Effector memory CD8-positive, alpha-beta T cell (primary cell): ENCODE measurements at places on chromosomes 5 and 9.
A peak's percentile ranks its signal among the peaks of the same experiment; 100 is the strongest.

DNA sequence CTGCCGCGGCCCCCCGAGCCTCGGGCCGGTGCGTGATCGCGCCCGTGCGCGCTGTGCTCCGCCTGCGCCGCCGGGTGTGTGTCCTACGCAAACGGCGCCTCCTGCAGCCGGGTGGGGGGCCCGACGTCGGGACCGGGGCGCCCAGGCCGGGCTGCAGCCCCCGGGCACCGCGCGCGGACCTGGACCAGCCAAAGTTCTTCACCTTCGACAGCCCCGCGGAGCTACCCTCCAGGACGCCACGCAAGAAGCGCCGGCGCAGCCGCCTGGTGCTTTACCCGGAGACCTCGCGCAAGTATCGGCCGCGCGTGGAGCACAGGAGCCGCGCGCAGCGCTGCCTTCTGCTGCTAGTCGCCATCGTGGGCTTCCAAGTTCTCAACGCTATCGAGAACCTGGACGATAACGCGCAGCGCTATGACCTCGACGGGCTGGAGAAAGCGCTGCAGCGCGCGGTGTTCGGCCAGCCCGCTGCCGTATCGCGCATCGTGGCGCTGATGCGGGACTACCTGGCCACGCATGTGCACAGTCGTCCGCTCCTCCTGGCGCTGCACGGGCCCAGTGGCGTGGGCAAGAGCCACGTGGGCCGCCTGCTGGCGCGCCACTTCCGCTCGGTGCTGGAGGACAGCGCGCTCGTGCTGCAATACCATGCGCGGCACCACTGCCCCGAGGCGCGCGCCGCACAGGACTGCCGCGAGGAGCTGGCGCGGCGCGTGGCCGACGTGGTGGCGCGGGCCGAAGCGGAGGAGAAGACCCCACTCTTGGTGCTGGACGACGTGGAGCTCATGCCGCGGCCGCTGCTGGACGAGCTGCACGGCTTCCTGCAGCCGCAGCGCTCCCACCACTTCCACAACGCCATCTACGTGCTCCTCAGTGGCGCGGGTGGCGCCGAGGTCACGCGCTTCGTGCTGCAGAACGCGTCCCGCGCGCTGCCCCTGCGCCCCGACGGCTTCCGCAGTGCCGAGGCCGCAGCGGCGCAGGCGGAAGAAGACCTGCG lies 1.5 kb downstream of the TOR4A start:
- DNase-seq, result no peak
- peaks cover 3% of the 10 kb centered on the region for H3K36me3 ChIP-seq
- H3K4me3 ChIP-seq, result no peak overlapping the region

GRCh38 chr5:80516826-80517225 lies 28.9 kb downstream of the FAM151B start:
- no peaks in the 10 kb centered on the region for H3K36me3 ChIP-seq
- H3K27me3 ChIP-seq, result peaks cover 9% of the 10 kb centered on the region
- no peaks in the 10 kb centered on the region for H3K4me1 ChIP-seq
- no peak overlapping the region for H3K27ac ChIP-seq
- DNase-seq, result no peak
- no peak overlapping the region for H3K4me3 ChIP-seq

DNA sequence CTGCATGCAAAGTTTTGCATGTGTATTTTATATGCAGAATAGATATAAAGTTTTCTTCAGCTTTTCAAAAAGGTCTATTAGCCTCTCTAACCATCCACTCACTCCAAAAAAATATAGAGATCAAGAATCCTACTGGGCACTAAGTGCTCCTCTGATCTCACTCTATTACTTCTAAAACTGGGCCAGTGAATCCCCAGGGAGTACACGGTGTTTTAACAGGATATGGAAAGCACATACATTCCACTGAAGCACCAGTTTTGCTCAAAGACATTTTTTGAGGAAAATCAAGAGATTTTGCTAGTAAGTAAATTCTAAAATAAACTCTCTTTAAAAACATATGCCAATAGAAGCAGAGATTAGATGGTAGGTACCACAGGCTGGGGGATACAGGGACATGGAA lies 95.2 kb downstream of the DEPDC1B start:
- H3K4me1 ChIP-seq, result no peaks in the 10 kb centered on the region
- DNase-seq, result no peak
- no peaks in the 10 kb centered on the region for H3K27me3 ChIP-seq
- H3K27ac ChIP-seq, result no peak overlapping the region
- no peaks in the 10 kb centered on the region for H3K36me3 ChIP-seq

DNA sequence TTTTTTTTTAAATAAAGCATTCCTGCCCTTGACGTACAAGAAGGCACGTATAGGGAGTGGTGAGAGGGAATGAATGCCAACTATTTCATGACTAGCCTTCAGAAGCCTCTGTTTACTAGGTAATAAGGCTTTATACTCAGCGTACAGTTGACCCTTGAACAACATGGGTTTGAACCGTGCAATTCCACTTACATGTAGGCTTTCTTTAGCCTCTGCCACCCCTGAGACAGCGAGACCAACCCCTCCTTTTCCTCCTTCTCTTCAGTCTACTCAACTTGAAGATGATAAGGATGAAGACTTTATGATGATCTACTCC lies 22.5 kb downstream of the CDC42SE2 start:
- H3K4me3 ChIP-seq, result no peak overlapping the region
- no peaks in the 10 kb centered on the region for H3K27me3 ChIP-seq
- peaks cover 76% of the 10 kb centered on the region for H3K36me3 ChIP-seq
- no peak overlapping the region for H3K27ac ChIP-seq
- DNase-seq, result no peak

- peaks cover 10% of the 10 kb centered on the region for H3K27me3 ChIP-seq
- no peak for DNase-seq
- H3K4me3 ChIP-seq, result no peak overlapping the region
- no peak overlapping the region for H3K27ac ChIP-seq
- no peaks in the 10 kb centered on the region for H3K4me1 ChIP-seq
- no peaks in the 10 kb centered on the region for H3K36me3 ChIP-seq
These were observed 49.1 kb downstream of the CAVIN4 start for GRCh38 chr9:100626949-100627348.

DNA sequence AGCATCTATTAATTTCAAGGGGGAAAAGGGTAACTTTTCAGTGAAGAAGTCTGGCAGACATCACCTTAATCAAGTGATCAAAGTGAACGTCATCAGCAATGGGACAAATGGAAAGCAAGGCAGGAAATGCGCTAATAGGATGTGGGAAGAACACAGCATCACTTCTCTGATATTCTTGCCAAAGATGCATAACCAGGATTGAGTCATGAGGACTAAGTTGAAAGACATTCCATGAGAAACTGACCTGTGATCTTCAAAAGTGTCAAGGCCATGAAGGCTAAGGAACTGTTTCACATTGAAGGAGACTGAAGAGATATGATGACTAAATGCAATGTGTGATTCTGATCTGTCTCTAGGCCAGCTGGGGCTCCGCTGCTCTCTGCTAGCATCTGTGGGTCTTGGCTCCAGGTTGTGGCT lies 92.9 kb downstream of the NDFIP1 start:
- no peak overlapping the region for H3K4me3 ChIP-seq
- H3K27ac ChIP-seq, result no peak overlapping the region
- no peak for DNase-seq
- H3K27me3 ChIP-seq, result no peaks in the 10 kb centered on the region
- no peaks in the 10 kb centered on the region for H3K4me1 ChIP-seq

GRCh38 chr5:157952374-157952685 lies 93.4 kb upstream of the CLINT1 start:
- H3K4me3 ChIP-seq, result no peak overlapping the region
- H3K4me1 ChIP-seq, result peaks cover 4% of the 10 kb centered on the region
- DNase-seq, result no peak
- H3K27me3 ChIP-seq, result peaks cover 43% of the 10 kb centered on the region
- no peaks in the 10 kb centered on the region for H3K36me3 ChIP-seq

- H3K4me1 ChIP-seq, result peaks cover 11% of the 10 kb centered on the region
- no peak for DNase-seq
- no peak within 1 kb of the TSS for H3K4me3 ChIP-seq
These were observed at the start of gene CMYA5 for GRCh38 chr5:79689541-79690466. TSS of gene CMYA5 (plus strand) at chr5:79689836. CDS start at chr5:79689908, 72 bp downstream.

- H3K27ac ChIP-seq, result no peak overlapping the region
- H3K4me1 ChIP-seq, result peaks cover 27% of the 10 kb centered on the region
- H3K27me3 ChIP-seq, result peaks cover 18% of the 10 kb centered on the region
- no peaks in the 10 kb centered on the region for H3K36me3 ChIP-seq
- DNase-seq, result no peak
These were observed 111.3 kb upstream of the ALDH1B1 start for GRCh38 chr9:38281196-38281595.

DNA sequence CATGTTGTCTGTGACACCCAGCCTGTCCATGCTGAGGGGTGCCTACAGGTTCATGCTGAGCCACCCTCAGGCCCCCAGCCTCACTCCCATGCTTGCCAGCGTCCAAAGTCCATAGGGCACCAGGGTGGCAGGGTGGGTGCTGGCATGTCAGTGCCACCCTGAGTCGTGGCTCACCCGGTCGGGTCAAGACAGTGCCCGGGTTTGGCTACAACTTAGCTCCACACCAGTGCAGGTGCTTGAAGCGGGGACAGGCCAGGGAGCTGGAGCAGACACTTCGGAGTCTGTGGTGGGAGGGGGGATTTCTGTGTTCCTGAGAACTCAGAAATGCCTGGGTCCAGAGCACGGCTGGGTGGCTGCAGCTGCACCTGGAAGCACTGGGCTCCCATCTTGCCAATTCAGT lies 579.2 kb upstream of the FAM174A start:
- no peak overlapping the region for H3K27ac ChIP-seq
- no peaks in the 10 kb centered on the region for H3K4me1 ChIP-seq
- no peak overlapping the region for H3K4me3 ChIP-seq
- no peaks in the 10 kb centered on the region for H3K36me3 ChIP-seq
- H3K27me3 ChIP-seq, result no peaks in the 10 kb centered on the region

DNA sequence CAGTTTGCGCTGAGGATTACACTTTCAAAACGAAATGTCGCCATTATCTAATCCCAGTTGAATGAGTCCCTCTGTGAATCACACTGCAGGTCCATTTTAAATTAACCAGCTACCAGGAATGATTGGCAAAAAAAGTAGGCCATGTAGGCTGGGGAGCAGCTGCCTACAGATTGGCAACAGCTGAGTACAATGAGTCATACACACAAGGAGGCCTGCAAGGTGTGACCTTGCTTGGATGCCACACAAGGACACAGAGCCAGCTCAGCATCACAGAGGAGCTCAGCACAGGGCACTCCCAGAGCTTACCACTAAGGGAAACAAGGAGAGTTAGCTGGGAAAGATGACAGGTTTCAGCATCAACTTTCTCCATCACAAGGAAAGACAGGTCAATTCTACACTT lies 12.9 kb downstream of the HAVCR1 start:
- peaks cover 9% of the 10 kb centered on the region for H3K4me1 ChIP-seq
- no peak overlapping the region for H3K27ac ChIP-seq
- no peaks in the 10 kb centered on the region for H3K27me3 ChIP-seq

GRCh38 chr5:76074487-76075065 lies 8.6 kb upstream of the SV2C start:
- DNase-seq, result peak; percentile 29
- no peak overlapping the region for H3K4me3 ChIP-seq
- peaks cover 81% of the 10 kb centered on the region for H3K27me3 ChIP-seq
- H3K4me1 ChIP-seq, result no peaks in the 10 kb centered on the region
- no peak overlapping the region for H3K27ac ChIP-seq

DNA sequence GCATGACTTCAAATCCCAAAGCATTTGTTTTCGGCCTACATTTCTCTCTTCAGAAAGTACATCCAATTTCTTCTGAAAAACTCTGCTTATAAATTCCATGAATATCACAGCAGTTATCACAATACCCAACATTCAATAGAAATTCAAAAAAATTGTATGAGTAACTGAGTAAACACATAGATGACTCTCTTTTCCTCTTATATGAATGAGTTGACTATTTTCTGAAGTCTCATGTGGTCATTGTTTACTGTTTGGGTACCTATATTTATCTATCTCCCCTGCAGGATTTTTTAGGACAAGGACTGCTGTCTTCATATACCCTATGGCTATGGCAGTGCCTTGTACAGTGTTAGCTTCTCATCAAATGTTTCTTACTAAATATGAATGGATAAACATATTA lies 157.1 kb downstream of the HTR1A start:
- H3K4me3 ChIP-seq, result no peak overlapping the region
- no peak for DNase-seq
- H3K36me3 ChIP-seq, result no peaks in the 10 kb centered on the region
- no peaks in the 10 kb centered on the region for H3K4me1 ChIP-seq
- no peaks in the 10 kb centered on the region for H3K27me3 ChIP-seq

- peaks cover 77% of the 10 kb centered on the region for H3K27me3 ChIP-seq
- DNase-seq, result no peak
These were observed 13.3 kb upstream of the PITX1 start for GRCh38 chr5:135047347-135047695.

DNA sequence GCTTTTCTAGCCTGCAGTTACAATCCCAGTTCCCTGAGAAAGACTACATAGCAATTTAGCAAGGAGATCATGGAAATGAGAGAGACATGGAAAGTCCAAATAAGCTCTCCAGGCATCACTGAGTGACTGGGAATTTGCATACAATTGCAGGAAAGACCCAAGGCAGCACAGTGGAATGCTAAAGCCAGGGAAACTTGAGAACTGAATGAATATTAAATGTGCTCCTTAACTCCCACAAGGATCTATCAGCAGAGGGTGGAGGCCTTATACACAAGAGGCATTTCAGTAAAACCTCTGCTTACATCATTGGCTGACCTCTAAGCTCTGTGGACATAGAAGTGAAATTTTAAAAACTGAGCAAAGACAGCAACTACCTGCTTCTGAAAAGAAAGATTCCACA lies 355.6 kb upstream of the DAB2 start:
- no peak overlapping the region for H3K27ac ChIP-seq
- no peak for DNase-seq
- H3K27me3 ChIP-seq, result peaks cover 17% of the 10 kb centered on the region

DNA sequence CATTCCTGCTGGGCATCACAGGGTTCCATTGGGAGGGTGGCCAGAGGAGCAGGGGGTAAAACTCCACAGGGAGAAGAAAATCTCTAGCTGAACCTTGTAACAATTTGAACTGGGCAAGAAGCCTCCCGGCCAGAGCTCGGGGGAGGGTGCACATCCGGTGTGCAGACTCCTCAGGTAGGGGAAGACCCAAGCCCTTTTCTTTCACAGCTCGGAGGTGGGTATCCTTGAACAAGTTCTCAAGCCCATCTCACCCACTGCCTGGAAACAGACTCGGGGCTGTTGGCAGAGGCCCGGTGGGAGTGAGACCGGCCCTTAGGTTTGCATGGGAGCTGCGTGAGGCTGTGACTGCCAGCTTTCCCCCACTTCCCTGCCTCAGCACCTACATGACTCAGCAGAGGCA lies 111.5 kb upstream of the IL7R start:
- H3K27me3 ChIP-seq, result no peaks in the 10 kb centered on the region
- no peak overlapping the region for H3K27ac ChIP-seq
- no peak overlapping the region for H3K4me3 ChIP-seq
- peaks cover 4% of the 10 kb centered on the region for H3K4me1 ChIP-seq
- no peaks in the 10 kb centered on the region for H3K36me3 ChIP-seq

- H3K27ac ChIP-seq, result no peak overlapping the region
- H3K36me3 ChIP-seq, result peaks cover 3% of the 10 kb centered on the region
- no peaks in the 10 kb centered on the region for H3K4me1 ChIP-seq
- peaks cover 5% of the 10 kb centered on the region for H3K27me3 ChIP-seq
- DNase-seq, result no peak
These were observed 126.4 kb upstream of the PRLR start for GRCh38 chr5:35356725-35357124.

- DNase-seq, result peak; percentile 36
- H3K36me3 ChIP-seq, result peaks cover 36% of the 10 kb centered on the region
- no peaks in the 10 kb centered on the region for H3K4me1 ChIP-seq
- peak overlapping the region; percentile 65 for H3K27ac ChIP-seq
- no peak overlapping the region for H3K4me3 ChIP-seq
- no peaks in the 10 kb centered on the region for H3K27me3 ChIP-seq
These were observed 21.6 kb downstream of the SH3GLB2 start for GRCh38 chr9:129006328-129007034.
